ENCODE measurements at places on chromosomes 2 and 18.

DNA sequence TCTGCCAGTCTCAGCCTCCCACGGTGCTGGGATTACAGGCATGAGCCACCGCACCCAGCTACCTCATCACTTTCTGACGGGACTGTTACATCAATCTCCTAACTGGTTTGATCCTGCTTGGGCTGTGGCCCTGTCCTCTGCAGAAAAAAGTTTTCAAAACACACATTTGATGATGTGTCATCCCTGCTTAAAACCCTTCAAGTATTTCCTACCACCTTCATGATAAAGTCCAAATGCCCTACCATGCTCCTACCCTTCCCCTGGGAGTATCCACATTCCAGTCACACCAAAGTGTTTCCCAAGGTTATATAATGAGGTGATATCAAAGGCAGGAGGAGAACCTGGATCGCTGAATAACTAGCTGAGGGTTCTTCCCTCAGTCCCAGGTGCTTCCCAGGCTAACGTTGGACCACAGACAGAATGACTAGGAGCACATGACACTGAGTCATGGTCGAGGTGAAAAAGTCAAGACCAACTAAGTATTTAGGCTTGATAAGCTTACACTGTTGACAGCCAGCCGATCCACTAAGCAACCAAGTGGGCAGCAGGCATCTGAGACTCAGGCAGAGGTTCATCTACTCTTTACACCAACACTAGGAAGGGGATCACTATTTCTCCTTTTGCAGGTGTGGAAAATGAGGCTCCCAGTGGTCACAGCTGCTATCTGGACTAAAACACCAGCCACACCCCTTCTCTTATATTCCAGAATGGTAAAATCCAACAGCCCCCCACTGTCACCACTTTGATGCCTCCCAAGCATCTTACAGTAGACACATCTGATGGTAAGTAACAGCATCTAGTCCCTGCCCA, 31.8 kb downstream of the CYRIA start:
- DNase-seq: no peak

DNA sequence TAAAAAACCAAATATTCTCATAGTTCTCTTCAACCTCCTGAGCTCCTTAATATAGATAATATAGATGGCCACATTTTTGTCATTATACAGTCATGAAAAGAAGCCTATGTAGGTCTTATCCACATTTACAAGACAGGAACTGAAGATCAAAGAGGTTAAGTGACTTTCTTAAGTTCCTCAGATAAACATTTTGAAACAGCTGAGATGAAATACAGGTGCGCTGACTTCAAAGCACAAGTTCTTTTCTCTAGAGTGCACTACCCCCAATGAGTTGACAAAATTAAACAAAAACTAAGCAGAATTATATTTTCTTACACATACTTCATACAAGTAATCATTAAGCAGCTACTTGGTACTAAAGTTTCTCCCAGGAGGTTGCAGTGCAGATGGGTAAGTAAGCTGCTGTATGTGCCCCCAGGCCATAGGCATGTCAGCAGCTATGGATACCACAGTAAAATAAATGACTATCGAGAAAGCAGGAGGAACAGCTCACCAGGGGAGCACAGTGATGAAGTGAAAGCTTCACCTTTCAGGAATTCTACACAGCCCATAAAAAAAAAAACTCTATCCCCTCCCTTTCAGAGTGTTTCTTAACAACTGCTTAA, 199.8 kb downstream of the DPP10 start:
- DNase-seq: no peak

DNA sequence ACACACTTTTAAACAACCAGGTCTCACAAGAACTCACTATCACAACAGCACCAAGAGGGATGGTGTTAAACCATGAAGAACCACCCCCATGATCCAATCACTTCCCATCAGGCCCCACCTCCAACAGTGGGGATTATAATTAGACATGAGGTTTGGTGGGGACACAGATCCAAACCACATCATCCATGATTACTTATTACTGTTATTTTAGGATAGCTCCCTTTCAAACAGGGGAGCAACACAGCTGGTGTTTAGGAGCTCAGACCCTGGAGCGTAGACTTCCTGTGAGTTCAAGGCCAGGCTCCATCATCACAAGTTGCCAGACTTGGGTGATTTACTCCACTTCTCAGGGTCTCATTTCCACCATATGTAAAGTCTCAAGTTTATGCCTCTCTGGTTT, 382.7 kb downstream of the HRH4 start:
- DNase-seq: no peak

GRCh38 chr2:212227755-212228154, 310.8 kb downstream of the ERBB4 start:
- DNase-seq: no peak

- DNase-seq: no peak
These were observed 36.7 kb upstream of the SPTBN1 start for GRCh38 chr2:54419388-54419787.

DNA sequence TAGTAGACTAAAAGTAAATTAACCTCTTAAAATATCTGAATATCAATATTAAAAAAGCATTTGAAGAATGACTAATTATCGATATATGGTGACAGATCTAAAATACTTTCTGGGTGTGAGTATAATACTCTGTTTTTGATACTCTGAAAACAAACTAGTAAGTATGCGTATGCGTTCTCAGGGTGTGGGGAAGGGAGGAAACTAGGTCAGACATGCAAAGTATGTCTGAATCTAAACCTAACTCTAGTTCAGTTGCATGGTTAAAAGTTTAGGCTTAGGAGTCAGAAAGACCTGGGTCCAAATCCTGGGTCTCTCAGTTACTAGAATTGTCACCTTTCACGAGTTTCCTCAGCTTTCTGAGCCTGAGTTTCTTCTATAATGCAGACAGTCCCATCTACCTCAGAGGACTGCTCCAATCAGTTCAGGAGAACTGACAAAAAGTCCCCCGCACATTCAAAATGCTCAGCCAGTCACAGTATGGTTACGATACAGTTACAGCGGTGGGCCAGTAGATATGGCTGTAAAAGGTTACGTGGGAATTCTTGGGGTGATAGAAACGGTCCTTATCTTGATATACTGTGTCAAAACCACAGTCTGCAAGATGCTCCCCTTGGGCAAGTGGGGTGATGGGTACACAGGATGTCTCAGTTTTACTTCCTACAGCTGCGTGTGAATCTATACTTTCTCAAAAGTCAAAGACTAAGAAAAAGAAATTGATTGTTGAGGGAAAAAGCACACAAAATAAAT, 29.2 kb downstream of the UNC50 start:
- no peak for DNase-seq

DNA sequence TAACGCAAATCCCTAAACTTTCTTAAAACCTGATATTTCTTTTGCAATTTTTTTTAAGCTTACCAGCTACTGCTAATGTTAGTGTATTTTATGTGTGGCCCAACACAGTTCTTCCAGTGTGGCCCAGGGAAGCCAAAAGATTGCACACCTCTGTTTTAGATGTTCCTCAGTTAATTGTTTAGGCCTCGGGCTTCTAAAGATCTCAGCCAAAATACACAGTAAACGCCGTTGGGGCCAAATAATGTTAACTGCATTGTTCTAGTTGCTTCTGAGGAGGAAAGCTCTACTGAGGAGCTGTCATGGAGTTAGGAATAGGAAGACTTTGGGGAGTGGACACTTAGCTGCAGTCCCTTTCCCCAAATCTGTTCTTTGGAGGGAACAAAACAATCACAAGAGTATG, 2.0 kb downstream of the HSPE1 start:
- DNase-seq: no peak

- no peak for DNase-seq
These were observed 15.8 kb downstream of the SNED1 start for GRCh38 chr2:241014224-241014623.

- DNase-seq: no peak
These were observed 9.4 kb upstream of the GPR55 start for GRCh38 chr2:230934231-230935129.

DNA sequence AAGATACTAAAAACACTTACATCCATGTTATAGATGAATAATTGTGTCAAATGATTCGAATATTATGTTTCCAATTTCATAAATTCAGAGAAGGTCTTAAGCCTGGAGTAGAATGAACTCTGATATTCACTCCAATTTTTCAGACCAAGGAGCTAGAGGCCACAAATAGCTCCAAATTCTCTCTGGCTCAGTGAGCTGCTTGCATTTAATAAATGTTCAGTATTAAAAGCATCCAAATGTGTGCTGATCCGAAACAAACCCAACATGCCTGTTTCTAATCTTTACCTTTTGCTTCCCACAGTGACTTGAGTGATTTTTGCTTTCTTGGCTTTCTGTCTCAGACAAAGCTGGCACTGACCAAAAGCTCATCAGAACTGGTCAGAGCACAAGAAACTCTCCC, 291.4 kb downstream of the CCDC85A start:
- no peak for DNase-seq

GRCh38 chr2:124975648-124976047, 950.6 kb downstream of the CNTNAP5 start:
- no peak for DNase-seq

- DNase-seq: no peak
These were observed 161.9 kb downstream of the SUCLG1 start for GRCh38 chr2:84297155-84297554.

DNA sequence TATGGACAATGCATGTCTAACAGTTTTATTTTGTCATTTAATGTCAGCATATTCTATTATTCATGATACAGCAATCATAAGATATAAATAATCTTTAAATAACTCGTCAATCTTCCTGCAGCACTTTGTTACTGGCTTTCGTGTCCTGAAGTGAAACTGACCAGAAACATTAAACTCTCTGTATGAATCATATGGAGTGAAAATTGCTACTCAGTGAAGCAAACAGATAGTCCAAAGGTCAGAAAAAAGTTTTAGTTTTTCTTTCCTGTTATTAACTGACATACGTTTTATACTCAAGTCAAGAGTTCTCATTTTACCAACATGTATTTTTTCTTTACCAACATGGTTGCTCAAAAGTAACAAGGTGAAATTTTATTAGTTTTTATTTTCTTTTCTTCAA, 106.8 kb upstream of the GALNT5 start:
- DNase-seq: no peak

DNA sequence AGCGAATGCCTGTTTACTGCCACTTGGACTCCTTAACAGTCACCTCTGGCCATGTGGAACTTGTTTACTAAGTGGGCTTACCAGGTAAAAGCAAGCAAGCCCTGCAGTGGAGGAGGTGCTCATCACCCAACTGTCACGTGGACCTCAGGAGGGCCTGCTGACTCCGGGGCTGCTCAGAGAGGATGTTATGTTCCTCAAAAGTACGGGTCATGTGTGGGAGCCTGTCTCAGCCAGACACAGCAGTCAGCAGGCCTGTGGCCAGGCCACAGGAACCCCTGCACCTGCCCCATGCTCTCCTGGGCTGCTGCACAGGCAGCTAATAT, 36.2 kb downstream of the AMER3 start:
- DNase-seq: no peak

DNA sequence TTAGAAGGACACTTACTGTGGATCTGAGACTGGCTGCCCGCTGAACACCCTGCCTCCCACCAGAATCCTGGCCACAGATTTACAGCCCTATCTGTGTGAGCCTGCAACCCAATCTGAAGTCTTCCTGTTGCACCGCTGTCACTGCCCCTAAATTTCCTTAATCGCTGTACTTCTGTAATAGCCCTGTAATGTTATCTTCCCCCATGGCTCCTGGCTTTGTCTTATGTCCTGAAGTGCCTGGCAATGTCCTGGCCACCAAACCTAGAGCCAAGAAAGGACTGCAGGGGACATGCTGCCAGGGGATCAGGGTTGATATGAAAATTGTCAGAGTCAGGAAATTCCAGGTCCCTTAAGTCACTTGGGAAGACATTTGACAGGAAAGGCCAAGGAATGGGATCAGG, 52.7 kb downstream of the FHOD3 start:
- DNase-seq: no peak

GRCh38 chr2:47558768-47559684, 156.1 kb downstream of the MSH2 start:
- DNase-seq: no peak

DNA sequence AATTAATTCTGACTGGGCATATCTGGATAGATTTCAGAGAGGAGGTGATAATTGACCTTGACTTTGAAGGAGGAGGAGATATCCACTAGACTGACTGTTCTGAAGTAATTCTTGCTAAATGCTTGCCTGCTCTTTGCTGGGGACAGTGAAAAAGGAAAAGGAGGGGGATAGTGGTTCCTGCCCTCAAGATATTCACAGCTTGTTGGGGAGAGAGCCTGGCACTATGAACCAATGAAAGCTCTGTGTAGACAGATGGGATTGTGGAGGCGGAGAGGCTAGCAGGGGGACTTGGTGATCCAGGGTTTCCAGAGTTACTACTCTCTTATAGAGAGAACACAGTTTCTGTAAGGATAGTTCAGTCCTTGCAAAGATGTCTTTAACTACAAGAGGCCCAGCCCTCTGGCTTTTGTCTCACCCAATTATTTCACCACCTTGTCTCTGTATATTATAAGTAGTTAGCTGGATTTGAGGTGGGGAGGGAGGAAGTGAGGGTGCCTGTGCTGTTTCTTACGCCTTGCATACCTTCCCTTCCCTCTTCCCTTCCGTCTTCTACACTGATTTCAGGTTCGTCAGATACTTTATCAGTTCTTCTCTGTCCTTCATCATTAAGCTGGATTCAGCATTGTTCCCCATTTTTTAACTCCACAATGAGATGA, 190.4 kb downstream of the PRKCE start:
- no peak for DNase-seq

DNA sequence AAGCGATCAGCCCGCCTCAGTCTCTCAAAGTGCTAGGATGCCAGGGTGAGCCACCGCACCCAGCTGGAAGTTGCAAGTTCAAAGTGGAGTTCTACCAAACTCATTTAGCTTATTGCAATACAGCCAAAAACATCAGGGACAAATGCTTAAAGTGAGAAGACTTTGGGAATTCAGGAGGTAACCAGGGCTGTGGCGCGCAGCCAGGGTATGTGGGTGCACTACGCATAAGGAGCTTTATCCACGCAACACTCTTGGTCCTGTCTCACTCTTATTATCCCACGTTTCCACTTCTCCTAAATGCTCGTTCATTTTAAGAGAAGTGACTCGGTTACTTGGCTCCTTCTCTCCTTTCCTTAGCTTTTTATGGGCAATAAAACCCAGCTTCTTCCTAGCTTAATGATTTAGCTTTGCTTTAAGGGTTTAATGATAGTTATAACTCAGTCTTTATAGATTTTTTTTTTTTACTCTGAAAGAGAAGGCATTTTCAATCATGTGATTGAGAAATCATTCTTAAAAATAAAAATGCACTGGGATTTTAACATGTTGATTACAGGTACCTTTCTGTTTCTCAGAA, 199.8 kb downstream of the KCNE4 start:
- no peak for DNase-seq

GRCh38 chr2:206824993-206825392, 59.6 kb downstream of the FASTKD2 start:
- no peak for DNase-seq

GRCh38 chr2:189347540-189347939, 93.7 kb upstream of the WDR75 start:
- no peak for DNase-seq

- peak; percentile 1 for DNase-seq
These were observed 479 bp downstream of the RNMT start for GRCh38 chr18:13726972-13727331.

Measured in stimulated activated CD8-positive, alpha-beta memory T cell treated with anti-CD3 and anti-CD28 coated beads, Interleukin-4, amount 100 ng/mL, for 1 hour (primary cell).